ENCODE measurements at places on chromosomes 3 and 15.

- DNase-seq = no peak
These were observed 189.7 kb downstream of the PDZRN3 start for GRCh38 chr3:73435055-73435454.

GRCh38 chr15:86021281-86022264 is 58.1 kb upstream of the AGBL1 start:
- DNase-seq = peak; percentile 68

- DNase-seq = no peak
These were observed 22.4 kb downstream of the TM4SF4 start for GRCh38 chr3:149496891-149497290.

DNA sequence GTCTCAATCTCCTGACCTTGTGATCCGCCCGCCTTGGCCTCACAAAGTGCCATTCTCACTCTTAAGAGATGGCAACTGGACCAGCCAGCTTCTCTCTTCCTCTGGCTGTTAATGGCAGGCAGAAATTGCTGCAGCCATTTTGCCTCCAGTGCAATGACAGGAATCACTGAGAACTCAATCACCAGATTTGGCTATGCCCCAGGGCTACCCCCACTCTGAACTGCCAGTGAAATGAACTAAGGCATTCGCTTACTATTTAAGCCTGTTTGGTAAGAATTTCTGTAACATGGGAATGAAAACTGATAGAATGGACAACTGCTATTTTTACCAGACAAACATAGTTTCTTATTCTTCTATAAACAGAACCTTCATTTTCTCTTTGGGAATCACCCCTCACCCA is 24.5 kb downstream of the FOXP1 start:
- DNase-seq = no peak

GRCh38 chr3:195012100-195012499 is 258.9 kb downstream of the XXYLT1 start:
- DNase-seq = no peak

GRCh38 chr3:172270557-172271166 is 177.6 kb downstream of the GHSR start:
- DNase-seq = no peak

Data from fibroblast of lung (primary cell).